ENCODE measurements at places on chromosomes 5 and 9. TPM values are rescaled to one million over a fixed set of nuclear protein-coding genes. Genes with fewer than 3 reads are reported as not detected.

GRCh38 chr5:174397206-174397605 is 327.2 kb upstream of the MSX2 start:
- no peak overlapping the region for H3K27ac ChIP-seq
- no peaks in the 10 kb centered on the region for H3K27me3 ChIP-seq
- H3K36me3 ChIP-seq, result no peaks in the 10 kb centered on the region
- H3K4me3 ChIP-seq, result no peak overlapping the region
- no peaks in the 10 kb centered on the region for H3K4me1 ChIP-seq

GRCh38 chr5:172925336-172925948 is 33.8 kb upstream of the RPL26L1 start:
- H3K36me3 ChIP-seq, result peaks cover 31% of the 10 kb centered on the region
- H3K4me1 ChIP-seq, result no peaks in the 10 kb centered on the region
- H3K27me3 ChIP-seq, result no peaks in the 10 kb centered on the region
- DNase-seq, result no peak
- H3K27ac ChIP-seq, result no peak overlapping the region

PHAX gene
- total RNA-seq, result 31.2 TPM

SUSD3 gene
- total RNA-seq, result 35.6 TPM

FCN2 gene
- total RNA-seq, result not detected

HTR4 gene
- total RNA-seq, result not detected

DNAH5 gene
- total RNA-seq, result not detected

BTNL3 gene
- not detected for total RNA-seq

Data from CD4-positive, alpha-beta T cell (primary cell).